ENCODE measurements at places on chromosomes 12 and 14. TPM values are rescaled to one million over a fixed set of nuclear protein-coding genes. Genes with fewer than 3 reads are reported as not detected.
A peak's percentile ranks its signal among the peaks of the same experiment; 100 is the strongest.

DNA sequence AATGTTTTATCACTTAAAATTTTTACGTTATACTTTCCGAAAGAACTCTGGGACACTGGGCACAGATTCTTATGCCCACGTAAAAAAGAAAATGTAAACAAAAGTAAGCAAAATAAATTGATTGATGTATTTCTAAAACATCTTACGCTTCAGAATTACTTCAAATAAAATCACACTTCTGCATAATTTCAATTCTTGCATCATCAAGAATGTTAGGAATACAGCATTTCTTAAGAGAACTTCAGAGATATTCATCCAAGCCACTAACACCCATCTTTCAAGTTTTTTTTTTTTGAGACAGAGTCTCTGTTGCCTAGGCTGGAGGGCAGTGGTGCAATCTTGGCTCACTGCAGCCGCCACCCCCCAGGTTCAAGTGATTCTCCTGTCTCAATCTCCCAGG is 180.6 kb downstream of the MED13L start:
- no peak for DNase-seq

DNA sequence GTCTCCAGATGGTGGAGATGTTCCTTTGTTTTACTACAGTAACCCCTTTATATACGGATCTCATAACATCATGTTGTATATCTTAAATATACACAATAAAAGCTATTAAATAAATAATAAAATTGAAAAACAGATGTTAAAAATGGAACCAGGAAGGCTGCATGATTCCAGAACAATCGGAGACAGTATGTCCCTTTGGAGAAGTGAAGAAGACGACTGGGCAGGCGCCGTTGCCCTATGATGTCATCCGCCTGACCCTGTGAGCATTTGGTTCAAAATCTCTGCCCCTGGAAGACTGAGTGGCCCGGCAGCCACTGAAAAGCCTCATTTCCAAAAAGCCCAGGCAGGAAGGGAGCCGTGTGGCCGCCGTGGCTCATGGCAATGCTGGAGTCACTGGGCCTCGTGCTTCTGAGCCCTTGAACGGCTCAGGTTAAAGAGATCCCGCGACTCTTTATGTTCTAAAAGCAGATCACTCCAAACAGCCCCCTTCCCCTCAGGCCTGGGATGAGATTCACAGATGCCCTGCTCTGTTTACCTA is 30.8 kb downstream of the RIMBP2 start:
- DNase-seq: no peak

Gene KLRC1
- total RNA-seq: not detected

- no peak for DNase-seq
These were observed 71.5 kb upstream of the SFSWAP start for GRCh38 chr12:131639270-131639940.

Gene TPH2
- total RNA-seq: under 0.01 TPM

- no peak for DNase-seq
These were observed 63.8 kb upstream of the NRXN3 start for GRCh38 chr14:78106381-78106780.

- no peak for DNase-seq
These were observed 847 bp downstream of the CCDC59 start for GRCh38 chr12:82357340-82357739.

- DNase-seq: no peak
These were observed 29.3 kb downstream of the TEAD4 start for GRCh38 chr12:2988494-2988893.

- DNase-seq: peak; percentile 75
These were observed at the start of gene CACNA1C for GRCh38 chr12:2052826-2053678. Gene CACNA1C, plus strand, starts transcription at chr12:2052987. Its CDS starts 576 bp downstream, at chr12:2053563.

DNA sequence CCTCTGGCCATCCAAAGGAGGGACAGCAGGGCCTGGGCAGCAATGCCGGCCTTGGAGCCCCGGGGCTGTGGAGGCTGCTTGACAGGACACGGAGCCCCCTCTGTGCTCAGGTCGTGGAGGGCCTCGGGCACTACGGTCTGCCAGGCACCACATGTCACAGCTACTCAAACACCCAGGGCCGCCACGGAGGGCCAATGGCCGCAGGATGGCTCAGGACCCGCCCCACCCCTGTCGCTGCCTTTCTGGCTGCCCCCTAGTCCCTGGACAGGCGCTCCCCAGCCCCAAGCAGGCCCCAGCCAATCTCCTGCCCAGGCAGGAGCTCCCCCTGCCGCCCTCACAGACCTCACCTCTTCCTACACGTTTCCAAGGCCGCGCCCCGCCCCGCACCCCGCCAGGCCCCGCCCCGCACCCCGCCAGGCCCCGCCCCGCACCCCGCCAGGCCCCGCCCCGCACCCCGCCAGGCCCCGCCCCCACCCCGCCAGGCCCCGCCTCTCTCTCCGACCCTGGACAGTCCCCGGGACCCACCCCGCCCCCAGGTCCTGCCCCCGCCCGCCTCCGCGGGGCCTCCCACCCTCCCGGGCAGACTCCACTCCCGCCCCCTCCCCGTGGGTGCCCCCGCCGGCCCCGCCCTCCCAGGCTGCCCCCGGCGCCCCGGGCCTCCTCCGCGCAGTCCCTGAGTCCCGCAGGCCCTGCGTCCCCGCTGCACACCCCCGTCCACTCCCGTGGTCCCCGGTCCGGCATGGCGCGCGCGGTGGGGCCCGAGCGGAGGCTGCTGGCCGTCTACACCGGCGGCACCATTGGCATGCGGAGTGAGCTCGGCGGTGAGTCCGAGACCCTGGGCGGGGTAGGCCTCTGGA is at the start of gene ASPG:
ASPG (plus strand) TSS at position 669 of the 857 bp plus-strand sequence; CDS start at position 740, 71 bp downstream.
- peak; percentile 74 for DNase-seq

Gene DTX3
- total RNA-seq: 51.4 TPM

DNA sequence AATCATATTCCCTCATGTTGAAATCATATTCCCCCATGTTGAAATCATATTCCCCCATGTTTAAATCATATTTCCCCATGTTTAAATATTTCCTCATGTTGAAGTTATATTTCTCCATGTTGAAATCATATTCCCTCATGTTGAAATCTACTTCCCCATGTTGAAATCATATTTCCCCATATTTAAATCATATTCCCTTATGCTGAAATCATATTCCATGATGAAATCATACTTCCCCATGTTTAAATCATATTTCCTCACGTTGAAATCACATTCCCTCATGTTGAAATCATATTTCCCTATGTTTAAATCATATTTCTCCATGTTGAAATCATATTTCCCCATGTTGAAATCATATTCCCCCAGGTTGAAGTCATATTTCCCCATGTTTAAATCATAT is 34.6 kb upstream of the ADGRD1 start:
- no peak for DNase-seq

DNA sequence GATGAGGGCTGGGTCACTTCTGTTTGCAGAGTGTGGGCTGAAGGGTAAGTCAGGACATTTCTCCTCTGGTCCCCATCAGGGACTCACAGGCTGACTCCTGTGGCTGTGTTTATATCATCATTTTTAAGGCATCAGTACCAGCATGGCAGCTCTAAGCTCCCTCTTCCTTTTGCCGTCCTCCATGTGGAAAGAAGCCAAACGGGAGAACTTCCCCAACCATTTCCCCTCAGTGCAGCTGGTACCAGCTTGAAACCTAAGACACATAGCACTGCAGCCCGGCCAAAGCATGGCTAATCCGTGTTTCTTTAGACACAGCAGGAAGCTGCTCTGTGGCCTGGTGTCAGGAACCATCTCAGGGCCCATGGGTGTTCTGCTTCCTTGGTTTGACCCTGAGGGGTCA is 31.9 kb upstream of the ATP2A2 start:
- DNase-seq: no peak

DNA sequence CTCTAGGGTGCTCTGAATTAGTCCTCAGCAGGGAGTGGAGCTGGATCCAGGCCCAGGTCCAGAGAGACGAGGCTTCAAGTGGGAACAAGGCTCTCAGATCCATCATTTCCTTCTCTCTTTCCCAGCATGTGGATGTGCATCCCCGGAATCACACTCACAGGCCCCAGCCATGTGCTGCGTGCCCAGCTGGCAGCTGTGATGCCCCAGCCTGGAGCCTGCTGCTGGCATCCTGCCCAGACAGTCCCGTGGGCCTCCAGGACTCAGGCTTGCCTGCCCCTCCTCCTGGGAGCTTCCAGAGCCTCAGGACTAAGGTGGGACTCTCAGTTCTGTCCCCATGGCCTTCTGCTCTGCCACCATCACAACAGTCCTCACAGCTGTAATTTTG is 6.2 kb upstream of the KRT84 start:
- DNase-seq: no peak

GRCh38 chr12:124663206-124663605 is 95.8 kb upstream of the NCOR2 start:
- DNase-seq: no peak

DNA sequence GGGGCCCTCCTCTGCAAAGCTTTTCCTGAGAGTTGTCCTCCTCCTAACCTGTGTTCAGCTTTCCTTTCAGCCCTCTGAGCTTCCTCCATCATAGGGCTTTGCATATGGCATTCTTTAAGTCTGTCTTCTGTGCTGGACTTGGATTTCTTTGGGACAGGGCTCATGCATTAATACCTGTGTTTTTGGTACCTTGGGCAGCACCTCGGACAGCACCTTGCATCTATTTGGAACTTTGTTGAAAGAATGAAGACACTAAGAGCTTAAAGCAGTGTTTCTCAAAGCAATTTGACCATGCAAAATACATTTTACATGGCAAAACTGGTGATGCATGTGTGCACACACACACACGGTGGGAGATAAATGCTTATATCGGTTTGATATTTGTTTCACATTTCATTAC is 115.0 kb upstream of the SRRM4 start:
- DNase-seq: no peak

DNA sequence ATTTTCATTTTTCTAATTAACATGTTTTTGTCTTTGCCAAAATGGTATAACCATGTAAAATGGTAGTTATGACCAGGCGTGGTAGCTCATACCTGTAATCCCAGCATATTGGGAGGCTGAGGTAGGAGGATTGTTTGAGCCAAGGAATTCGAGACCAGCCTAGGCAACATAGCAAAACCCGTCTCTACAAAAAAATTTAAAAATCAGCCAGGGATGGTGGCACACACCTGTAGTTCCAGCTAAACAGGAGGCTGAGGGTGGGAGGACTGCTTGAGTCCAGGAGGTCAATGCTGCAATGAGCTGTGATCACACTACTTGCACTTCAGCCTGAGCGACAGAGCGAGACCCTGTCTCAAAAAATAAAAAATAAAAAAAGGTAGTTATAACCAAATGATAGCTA is 23.1 kb downstream of the PPTC7 start:
- DNase-seq: no peak

DNA sequence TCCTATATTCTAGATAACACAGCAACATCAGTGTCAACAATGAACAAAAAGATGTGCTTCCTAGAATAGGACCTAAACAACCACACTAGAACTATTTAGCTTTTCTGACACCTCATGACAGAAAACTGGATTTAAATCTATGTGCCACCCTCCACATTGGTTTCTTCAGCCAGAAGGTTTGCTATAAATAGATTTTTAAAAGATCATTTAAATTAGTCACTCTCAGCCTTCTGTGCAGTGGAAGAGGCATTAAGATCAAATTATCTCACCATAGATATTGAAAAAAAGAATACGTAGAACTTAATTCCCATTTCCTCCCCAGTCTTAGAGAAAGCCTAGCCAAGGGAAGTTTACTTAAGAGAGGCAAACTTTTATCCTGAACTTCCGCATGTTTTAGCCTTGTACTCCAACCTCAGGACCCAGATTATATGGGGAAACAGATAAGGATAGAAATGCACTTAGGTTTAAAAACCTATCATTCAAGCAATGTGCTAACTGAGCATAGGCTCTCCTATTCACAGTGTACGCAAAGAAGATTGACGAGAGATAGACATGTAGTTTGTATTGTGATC is 59.6 kb downstream of the NELL2 start:
- DNase-seq: no peak

GRCh38 chr14:92973798-92974372 is 50.9 kb downstream of the CHGA start:
- DNase-seq: no peak

DNA sequence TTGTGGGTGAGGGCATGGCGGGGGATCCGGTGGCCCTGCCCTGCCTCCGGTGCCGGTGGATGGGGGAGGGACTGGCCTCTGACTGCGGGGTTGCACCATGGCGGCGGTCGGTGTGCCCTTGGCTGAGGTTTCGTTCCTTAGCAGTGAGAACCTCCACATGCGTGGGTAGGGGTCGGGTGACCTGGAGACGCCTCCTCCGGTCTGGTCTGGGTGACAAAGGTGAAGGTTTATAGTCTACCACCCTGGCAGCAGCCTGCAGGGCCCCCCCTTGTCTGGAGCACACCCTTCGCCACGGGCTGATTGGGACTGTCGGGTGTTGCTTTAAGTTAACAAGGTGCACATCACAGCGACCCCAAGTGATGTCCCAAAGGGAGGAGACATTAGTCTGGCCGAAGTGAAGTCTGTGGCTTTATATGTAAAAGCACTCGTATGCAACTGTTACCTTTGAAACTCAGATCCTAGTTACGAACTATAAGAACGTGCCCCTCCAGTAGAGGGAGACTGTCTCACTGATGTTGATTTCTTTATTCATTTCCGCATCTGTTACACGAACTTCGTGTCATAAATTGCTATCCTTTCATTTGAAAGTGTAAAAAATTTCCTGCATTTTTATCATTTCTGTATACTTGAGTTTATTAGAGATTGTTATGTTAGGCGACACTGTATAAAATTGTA is 74.4 kb downstream of the WDR20 start:
- no peak for DNase-seq

GRCh38 chr14:69468949-69469348 is 15.6 kb upstream of the PLEKHD1 start:
- no peak for DNase-seq

DNA sequence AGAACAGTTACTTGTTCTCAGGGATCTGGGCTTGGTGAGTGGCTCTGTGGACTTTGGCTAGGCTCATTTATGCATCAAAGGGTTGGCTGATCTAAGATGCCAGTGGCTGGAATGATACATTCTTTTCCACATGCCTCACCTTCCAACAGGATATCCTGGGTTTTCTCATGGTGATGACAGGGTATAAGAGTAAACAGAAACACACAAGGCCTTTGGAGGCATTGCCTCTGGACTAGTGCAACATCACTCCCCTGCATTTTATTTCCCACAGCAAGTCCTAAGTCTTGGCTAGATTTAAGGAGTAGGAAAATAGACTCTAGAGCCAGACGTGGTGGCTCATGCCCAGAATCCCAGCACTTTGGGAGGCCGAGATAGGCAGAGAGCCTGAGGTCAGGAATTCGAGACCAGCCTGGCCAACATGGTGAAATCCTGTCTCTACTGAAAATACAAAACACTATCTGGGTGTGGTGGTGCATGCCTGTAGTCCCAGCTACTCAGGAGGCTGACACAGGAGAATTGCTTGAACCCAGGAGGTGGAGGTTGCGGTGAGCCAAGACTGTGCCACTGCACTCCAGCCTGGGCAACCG is 47.9 kb downstream of the RPH3A start:
- no peak for DNase-seq

Gene PAH
- 0.82 TPM for total RNA-seq

Gene PFDN5
- 538 TPM for total RNA-seq

- DNase-seq: no peak
These were observed 54.3 kb downstream of the DENND5B start for GRCh38 chr12:31536672-31537071.

Gene LRIG3
- total RNA-seq: 10.6 TPM

DNA sequence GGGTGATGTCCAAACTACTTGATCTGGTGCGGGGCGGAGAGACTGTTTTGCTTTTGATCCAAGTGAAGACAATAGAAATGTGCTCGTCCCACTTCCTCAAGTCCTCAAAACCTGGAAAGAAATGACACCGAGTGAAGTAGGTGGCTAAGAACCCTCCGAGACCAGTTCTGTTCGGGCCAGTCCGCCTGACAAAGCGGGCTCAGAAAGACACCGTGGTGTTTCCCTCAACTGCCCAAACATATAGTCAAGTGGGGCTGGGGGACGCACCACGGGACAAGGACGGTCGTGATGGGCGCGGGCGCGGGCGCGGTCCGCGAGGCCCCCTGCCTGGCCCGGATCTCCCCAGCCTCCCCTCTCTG is 1.6 kb downstream of the PHLDA1 start:
- no peak for DNase-seq

Gene PLEKHG7
- not detected for total RNA-seq

Gene TAS2R8
- under 0.01 TPM for total RNA-seq
